ENCODE measurements at places on chromosomes 4 and X.
A peak's percentile ranks its signal among the peaks of the same experiment; 100 is the strongest.

- DNase-seq: no peak
Measured at GRCh38 chr4:119299741-119300100, 22.2 kb downstream of the FABP2 start.

- DNase-seq: no peak
Measured at GRCh38 chrX:141975839-141976238, 72.1 kb downstream of the MAGEC1 start.

DNA sequence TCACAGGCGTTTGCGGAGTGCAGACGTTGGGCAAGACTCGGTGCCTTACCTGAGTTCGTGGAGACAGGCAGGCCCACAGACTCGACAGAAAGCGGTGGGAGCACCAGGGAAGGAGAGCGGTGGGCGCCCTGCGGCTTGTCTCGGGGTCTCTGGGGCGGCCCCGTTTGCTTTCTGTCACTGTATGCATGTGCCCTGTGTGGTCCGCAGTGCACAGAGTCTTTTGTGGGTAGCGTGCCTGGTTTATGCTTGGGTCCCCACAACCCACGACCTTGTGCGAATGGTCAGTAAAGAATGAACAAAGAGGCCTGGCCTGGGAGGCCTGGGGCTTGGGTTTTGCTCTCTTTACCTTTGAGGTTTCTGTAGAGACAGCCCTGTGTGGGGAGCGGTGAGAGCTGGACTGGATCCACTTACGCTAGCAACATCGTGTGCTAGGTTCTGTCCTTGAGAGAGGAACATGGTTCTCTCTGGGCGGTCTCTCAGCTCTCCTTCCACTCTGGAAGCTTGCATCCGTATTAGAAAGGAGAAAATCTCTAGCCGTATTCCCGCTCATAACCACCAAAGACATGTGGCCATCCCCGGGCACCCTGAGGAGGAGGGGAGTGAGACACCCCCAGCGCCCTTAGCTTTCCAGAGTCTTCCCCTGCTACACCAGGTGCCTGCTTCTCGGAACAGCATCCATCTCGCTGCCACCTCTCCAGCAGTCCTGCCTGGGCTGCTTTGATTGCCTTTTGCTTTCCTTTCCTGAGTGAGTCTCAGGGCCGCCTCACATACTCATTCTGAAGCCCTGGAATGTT lies 1.2 kb downstream of the TADA2B start:
- no peak for DNase-seq

DNA sequence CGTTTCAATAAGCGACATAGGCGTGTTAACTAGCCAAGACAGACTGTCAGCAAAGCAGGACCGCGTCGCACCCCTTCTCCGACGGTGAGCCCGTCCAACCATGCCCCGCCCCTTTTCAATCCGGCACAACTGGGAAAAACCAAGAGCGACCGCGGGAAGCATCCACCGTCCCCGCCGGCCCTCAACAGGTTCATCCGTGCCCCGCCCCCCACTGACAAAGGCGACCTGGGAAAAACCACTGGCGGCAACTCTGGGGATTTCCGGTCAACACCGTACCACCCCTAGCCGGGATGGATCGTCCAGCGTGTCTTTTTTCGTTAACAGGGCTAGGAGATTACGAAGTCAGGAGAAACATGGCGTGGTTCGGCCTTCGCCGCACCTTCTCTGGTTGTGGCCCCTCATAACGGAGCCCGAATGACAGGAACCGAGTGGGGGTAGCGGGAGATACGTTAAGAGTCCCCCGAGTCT lies 377 bp downstream of the TIMM17B start:
- peak; percentile 84 for DNase-seq
